ENCODE measurements at places on chromosomes 2 and 18.

- DNase-seq: no peak
Observed at GRCh38 chr2:117855886-117856285, 41.4 kb downstream of the DDX18 start.

DNA sequence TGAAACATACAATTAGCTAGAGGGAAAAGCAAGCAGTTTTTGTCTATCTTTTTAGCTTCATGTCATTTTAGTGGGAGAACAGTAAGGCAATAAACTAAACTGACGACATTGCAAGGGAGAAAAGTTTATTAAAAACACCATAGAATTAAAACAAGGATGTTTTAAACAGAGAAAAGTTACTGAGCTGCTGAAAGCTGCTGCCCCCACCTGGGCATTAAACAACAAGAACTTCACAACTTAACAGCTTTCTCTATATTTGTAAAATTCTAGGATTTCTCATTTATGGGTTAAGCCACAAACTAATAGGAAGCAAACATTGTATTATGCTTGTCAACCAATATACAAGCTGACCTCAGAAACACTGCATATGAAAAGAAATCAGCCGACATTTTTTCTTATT lies 289.2 kb downstream of the ERBB4 start:
- DNase-seq: no peak

- no peak for DNase-seq
Observed at GRCh38 chr2:99903981-99904380, 238.4 kb downstream of the AFF3 start.

DNA sequence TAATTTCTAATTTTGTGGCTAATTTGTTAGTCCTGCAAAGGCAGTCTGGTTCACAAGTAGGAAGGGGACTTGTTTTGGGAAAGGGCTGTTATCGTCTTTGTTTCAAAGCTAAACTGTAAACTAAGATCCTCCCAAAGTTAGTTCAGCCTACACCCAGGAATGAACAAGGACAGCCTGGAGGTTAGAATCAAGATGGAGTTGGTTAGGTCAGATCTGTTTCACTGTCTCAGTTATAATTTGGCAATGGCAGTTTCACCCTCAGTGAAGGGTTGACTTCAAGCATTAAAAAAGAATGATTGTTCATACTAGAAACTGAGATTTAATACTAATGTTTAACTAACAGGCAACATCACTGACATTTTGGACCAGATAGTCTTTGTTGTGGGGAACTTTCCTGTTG lies 69.5 kb downstream of the KIAA2012 start:
- no peak for DNase-seq

- DNase-seq: no peak
Observed at GRCh38 chr2:128280158-128280871, 38.4 kb downstream of the HS6ST1 start.

All from hematopoietic multipotent progenitor cell treated with erythropoietin and hydrocortisone succinate and interleukin-3 and kit ligand, for 15 days (in vitro differentiated cells).